Muscle of arm (tissue), 14 donors: ENCODE measurements at places on chromosomes 2 and 18. TPM values are rescaled to one million over a fixed set of nuclear protein-coding genes. Genes with fewer than 3 reads are reported as not detected.

Gene CEBPZOS
- polyA plus RNA-seq = 43.2 TPM

DNA sequence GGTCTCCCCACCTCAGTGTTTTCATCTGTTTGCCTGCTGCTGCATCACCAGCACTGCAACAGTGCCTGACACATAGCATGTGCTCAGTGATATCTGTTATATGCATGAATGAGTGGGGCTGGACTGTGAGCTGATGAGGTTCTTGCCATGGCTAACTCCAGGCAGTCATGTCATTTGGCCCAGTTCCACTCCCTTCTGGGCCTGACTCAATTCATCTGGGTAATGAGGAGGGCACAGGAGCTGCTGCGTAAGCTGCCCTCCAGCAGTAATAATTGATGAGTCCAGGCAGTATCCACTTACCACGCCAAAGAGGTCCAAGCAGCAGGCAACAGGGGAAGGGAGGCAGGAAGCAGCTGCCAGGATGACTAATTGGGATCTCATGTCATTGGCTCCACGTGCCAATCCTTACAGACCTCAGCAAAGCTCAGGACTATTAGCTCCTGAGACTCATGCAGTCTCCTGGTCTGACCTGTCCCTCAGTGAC is 34.1 kb upstream of the MAT2A start:
- DNase-seq = no peak

DNA sequence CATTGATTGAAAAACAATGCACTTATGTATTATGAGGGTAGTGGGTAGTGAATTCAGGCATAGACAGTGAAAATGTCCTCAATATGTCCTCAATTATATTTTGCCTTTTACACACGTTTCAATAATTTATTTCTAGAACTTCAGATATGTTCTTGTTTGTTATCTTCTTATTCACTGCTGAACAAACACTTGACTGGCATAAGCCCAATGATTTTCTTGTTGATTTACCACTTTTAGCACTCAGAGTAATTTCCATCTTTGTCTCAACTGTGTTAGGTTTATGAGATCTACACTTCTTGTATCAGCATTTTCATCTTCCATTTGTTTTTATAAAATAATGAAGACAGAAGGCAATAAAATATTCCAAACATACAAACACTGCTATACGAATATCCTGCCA is 61.8 kb upstream of the DCC start:
- no peak for DNase-seq

Gene FBXO15
- 0.77 TPM for polyA plus RNA-seq

DNA sequence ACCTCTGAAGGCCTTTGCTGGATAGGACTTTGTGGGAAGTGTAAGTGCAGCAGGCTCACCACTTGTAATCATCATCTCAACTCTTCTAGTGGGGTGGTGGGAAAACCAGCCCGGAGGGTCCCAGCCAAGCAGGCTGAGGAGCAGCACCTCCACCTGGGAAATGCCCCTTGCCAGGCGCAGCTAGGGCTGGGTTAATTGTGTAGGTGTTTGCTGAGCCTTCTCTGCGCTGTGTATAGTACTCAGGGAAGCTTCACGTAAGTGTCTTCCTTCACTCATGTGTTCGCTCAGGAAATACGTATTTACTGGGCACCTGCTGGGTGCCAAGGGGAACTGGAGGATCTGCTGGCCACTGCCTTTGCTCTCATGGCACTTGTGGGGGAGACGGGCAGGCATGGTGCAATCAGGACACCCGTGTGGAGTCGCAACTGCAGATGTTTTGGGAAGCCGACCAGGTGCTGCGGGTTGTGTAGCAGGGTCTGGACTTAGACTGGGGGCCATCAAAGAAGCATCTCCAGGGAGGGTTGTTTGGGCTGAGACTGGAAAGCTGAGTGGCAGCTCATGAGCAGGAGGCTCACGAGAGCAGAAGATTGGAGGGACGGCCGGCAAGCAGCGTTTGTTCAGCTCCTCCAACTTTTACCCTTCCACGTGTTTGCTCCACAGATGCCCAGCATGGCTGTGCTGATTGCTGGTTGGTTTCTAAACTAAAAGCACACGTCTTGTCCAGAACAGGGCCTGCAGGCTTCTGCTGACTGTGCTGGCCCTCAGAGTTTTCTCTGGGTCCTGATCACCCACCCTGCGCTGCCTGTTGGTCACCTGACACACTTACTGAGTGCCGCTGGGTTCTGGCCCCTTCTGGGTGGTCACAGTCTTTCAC is 164.6 kb downstream of the LDLRAD4 start:
- no peak for DNase-seq

Gene ACMSD
- polyA plus RNA-seq = 0.76 TPM

Gene DPYSL5
- 24.2 TPM for polyA plus RNA-seq

DNA sequence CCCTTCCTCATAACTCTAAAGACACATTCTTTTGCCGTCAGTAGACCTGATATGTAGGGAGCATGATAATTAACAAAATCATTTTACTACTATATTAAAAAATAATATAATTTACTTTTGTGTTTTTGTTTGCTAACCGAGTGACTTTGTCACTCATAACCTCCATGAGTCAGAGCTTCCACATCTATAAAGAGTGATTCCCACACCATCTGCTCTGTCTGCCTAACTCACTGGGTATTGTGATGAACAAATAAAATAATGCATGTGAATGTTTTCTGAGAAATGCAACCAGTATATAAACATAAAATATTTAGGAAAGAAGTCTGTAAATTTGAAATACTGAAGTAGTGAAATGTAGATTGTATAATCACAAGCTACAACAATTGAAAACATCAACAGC is 123.4 kb upstream of the DSEL start:
- DNase-seq = no peak

Gene CD207
- polyA plus RNA-seq = 0.91 TPM

- peak; percentile 8 for DNase-seq
Measured at GRCh38 chr2:171287036-171287571, 126.4 kb upstream of the TLK1 start.

DNA sequence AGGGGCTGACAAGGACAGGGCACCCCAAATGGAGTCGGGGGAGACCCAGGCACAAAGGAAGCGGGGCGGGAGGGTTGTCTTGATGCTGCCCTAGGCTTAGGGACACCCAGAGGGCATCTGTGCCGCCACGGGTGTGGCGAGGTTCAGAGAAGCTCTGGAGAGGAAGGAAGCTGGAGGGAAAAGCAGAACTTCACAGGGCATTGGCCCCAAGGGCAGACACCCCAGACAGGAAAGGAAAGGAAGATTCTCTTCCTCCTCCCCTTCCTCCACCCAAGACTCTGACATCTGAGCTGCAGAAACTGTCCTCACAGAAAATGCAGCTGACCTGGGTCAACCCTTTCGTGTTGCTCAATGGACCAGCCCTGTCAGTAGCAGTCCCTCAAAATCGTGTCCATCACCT is 25.6 kb downstream of the DNMT3A start:
- DNase-seq = no peak

GRCh38 chr2:101818531-101819451 is 121.3 kb downstream of the MAP4K4 start:
- peak; percentile 49 for DNase-seq

GRCh38 chr18:40670668-40671375 is 1284.2 kb upstream of the PIK3C3 start:
- DNase-seq = no peak

GRCh38 chr2:51638811-51639210 is 606.9 kb upstream of the NRXN1 start:
- DNase-seq = no peak
